ENCODE measurements at places on chromosomes 13 and 19.

- DNase-seq: peak; percentile 55
Measured at GRCh38 chr19:38617764-38618589, at the start of gene MAP4K1. Gene MAP4K1, minus strand, starts transcription at chr19:38617953. Its CDS starts 58 bp downstream, at chr19:38617895.

GRCh38 chr19:10505583-10506229, 2.5 kb upstream of the KEAP1 start:
- peak; percentile 61 for DNase-seq

DNA sequence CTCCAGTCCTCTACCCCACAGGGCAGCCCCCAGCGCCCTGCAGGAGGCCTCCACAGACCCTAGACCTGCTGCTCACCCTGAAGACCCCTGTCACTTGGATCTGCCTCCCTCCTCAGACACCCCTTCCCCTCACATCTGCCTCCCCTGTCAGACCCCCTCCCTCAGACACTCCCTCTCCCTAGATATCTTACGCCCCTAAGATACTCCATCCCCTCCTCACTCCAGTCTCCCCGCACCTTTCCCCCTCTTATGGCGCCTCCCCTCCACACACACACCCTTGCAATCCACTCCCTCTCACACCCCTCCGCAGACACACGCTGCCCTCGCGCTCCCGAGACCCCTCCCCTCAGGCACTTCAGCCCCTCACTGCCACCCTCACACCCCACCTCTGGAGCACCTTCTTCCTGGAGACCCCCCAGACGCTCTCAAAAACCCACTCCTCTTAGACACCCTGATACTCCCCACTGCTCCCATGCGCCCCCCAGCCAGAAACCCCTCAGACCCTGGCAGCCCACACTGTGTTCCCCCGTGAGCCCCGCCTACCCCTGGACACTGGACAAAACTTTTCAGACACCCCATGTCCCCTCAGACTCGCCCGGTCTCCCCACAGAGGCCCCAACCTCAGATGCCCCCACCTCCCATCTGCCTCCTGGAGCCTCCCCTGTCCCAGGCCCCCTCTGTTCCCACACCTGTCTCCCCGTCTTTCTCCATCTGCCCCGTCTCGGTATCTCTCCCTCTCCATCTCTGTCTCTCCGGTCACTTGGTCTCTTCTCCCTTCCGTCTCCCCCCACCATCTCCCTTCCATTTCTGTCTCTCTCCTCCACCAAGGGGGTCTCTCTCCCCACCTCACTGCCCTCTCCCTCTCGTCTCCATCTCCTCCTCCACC, 14.5 kb downstream of the ERFL start:
- no peak for DNase-seq

DNA sequence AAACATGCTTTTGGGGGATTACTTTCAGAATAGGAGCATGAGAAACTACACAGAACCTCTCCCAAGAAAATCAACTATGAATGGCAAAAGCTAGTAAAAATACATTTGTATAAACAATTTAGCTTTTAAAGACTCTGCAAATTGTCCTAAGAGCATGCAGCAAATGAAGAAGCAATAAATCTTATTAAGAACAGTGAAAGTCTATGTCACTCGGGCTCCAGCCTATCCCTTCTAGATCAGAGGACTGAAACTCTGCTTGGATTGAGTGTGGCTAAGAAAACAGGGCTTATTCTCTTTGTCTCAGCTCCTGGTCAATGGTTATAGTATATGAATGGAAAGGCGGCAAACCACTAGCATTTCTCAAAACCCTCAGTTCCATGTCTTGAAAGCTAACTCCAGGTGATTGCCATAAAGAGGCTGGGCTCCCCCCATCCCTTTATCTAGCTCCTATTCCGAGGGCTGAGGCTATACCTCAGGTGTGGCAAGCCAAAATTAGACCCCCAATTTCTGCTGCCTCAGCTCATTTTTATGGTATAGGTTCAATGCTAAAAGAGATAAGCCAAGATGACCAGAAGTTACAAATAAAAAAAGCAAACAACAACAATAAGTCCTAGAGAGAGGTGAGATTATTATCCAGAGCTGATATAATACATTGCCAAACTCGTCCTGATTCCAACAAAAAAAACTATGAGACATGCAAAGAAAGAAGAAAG, 953.2 kb downstream of the SLITRK6 start:
- DNase-seq: no peak

Measured in activated CD4-positive, CD25-positive, alpha-beta regulatory T cell (primary cell).